ENCODE measurements at places on chromosomes 2 and 18.

GRCh38 chr2:216467845-216468244 is 30.8 kb upstream of the RPL37A start:
- no peak for DNase-seq

GRCh38 chr18:26686532-26686931 is 138.2 kb upstream of the KCTD1 start:
- DNase-seq = no peak

GRCh38 chr18:35927430-35927829 is 45.0 kb upstream of the RMP24 start:
- DNase-seq = no peak

DNA sequence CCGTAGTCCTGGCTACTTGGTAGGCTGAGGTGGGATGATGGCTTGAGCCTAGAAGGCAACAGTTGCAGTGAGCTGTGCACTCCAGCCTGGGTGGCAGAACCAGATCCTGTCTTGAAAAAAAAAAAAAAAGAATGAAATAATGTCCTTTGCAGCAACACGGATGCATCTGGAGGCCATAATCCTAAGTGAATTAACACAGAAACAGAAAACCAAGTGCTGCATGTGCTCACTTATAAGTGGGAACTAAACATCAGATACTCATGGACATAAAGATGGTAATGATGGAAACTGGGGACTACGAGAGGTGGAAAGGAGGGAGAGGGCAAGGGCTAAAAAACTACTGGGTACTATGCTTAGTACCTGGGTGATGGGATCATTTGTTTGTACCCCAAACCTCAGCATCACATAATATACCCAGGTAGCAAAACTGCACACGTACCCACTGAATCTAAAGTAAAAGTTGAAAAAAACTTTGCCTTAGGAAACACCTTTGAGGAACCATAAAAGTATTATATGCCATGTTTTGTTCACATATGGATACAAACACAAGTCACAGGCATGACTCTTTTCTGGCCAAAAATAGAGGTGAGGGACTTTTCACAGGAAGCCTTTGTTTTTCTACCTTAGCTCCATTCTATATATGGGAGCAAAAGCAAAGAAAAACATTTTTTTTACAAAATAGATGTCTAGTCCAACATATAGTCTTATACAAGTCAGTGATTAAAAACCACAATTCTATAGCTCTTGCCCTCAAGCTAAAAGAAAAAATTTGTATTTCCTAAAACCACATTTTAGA is 36.6 kb downstream of the GPR155 start:
- DNase-seq = peak; percentile 4

DNA sequence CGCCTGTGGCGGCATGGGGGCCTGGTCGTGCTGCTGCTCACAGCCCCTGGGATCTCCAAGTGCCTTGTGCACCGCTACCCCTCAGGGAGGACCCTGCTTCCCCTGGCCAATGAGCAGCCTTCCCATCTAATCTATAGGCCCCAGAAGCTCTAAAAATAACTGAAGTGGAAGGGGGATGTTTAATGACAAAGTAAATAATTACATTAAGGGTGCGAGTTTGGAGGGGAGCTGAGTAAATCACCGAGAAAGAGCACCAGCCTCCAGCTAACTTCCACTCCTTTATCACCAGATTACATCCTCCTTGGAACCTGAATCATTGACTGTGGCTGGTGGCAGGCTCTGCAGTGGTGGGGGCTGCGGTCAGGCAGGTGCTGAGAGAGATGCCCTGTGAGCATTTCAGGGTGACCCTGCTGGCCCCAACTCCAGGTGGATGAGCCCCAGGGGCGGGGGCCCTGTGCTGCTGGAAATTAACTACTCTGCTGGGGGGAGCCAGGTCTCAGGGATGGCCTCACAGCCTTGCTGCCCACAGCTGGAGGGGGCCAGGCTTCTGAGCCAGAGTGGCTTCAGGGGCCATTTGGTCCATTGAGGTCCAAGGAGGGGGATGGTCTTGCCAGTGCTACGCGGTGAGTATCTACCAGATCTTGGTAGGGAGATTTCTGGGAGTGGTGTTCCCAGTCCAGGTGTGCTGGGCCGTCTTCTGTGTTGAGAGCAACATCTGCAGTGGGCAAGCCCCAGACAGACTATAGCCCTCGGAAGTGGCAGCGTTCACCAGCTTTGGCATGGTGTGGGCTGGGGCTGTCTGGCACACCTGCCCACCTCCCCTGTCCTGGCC is 74.2 kb downstream of the GLI2 start:
- no peak for DNase-seq

DNA sequence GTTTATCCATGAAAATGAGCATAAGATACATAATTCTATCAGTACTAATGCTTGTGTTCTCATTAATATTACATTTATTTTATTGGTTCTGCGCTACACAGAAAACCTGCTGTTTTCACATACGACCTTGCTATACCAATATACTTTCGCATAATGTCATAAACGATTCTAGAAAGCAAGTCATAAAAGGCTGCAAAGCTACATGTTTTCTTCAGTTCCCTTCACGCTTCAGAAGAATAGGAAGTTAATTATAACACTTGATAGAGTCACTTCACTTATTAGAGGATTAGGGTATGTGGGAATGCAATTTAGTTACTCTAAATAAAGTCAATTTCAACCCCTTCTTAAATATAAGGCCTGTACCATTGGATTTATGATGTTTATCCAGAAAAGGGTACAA is 29.0 kb downstream of the PSME4 start:
- DNase-seq = no peak

DNA sequence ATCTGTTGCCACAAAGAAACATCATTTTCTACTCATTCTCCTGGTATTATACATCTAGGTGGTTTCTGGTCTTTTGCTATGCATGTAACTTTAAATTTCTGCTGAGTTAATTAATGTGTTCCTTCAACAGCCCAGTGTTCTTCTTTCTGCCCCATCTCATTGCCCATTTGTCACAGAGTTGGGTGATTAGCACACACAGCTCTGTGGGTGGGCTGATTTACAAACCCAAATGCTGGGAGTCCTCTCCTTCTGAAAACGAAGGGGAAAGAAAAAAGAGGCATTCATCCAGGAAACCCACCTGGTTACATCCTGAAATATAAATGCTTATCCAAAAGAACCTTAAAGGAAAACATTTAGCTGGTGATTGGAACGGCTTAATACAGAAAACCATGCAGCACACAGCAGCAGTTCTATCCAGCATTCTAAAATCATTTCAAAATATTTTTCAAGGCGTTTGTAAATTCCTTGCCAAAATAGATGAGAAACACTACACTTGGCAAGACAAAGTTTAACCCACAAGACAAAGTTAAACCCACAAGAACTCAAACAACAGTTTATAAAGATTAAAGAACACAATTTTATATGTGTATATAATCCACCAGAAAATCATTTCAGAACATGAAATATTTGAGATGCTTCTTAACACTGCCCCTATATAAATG is 177.9 kb downstream of the ANTXR1 start:
- DNase-seq = no peak

DNA sequence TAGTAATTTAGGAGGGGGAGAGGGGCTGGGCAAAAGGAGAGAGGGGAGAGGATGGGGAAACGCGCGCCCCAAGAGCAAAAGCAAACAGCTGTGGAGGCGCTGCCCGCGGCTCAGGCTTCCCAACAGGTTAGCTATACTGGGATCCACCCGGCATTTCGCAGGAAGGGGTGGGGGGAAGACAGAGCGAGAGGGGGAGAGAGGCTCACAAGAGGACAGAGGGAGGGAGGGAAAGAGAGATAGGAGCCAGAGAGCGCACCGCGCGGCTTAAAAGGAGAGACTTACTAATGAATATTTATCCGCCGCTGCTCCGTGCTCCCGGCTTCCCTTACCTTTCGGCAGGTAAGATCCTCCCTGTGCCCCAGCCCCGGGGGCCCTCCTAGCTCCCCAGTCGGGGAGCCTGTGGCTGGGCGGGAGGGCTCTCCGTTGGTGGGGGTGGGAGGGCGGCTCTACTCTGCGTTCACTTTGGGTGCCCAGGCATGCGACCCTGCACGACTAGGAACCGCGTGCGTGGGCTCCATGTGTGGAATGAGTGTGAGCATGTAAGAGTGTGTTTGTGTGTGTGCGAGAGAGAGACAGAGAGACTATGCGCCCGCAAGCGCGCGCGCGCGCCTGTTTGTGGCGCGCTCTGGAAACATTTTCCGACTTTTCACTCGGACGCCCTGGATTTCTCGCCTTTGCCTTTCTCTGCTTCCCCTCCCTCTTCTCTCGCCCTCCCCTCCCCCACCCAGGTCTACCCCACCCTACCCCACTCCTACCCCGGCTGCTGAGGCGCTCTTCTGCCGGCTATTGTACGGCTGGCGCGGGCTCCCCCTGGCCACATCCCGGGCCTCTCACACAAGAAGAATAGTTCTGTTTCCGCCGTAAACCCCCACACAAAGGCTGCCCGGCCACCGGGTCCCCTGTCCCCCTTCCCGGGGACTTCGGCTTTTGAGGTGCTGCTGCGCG is 7.2 kb upstream of the SIX3 start:
- no peak for DNase-seq
